Aorta (tissue), 5 donors: ENCODE measurements at places on chromosomes 16 and 17. TPM values are rescaled to one million over a fixed set of nuclear protein-coding genes. Genes with fewer than 3 reads are reported as not detected.
A peak's percentile ranks its signal among the peaks of the same experiment; 100 is the strongest.

GRCh38 chr16:85424260-85425073 lies 188.7 kb upstream of the GSE1 start:
- H3K36me3 ChIP-seq: no peaks in the 10 kb centered on the region
- H3K27me3 ChIP-seq: no peaks in the 10 kb centered on the region
- H3K4me3 ChIP-seq: no peak overlapping the region
- H3K4me1 ChIP-seq: no peaks in the 10 kb centered on the region
- peak; percentile 35 for DNase-seq
- no peak overlapping the region for H3K27ac ChIP-seq

DNA sequence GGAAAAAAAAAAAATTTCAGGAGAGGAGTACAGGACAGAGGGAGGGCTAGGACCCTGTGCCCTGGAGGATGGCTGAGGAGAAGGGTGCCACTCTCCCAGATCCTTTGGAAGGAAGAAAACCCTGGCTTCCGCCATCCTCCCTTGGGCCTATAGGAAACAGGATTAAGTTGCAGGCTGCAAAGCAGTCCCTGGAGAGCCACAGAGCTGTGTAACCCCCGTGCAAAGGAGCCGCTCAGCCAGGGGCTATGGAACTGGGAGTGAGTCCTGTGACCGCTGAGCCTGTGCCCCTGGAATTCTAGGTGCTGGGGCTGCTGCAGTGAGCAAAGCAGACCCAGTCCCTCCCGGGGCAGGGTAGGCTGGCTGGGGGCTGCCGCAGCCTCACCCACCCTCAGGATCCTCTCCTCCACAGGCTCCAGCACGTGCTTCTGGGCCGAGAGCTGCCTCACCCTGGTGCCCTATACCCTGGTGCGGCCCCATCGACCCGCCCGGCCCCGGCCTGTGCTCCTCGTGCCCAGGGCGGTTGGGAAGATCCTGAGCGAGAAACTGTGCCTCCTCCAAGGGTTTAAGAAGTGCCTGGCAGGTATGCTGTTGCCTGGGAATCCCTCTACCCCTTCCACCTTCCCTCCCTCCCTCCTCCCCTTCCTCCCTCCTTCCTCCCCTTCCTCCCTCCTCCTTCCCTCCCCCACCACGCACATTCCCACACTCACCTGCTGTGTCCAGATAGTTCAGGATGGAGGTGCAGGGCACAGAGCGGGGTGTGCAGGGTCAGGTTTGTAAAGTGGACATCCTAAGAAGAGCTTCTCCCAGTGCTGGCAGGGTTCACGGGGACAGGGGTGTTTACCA lies 15.3 kb downstream of the SGSH start:
- DNase-seq: no peak
- no peaks in the 10 kb centered on the region for H3K36me3 ChIP-seq
- no peak overlapping the region for H3K4me3 ChIP-seq

- no peaks in the 10 kb centered on the region for H3K27me3 ChIP-seq
- H3K4me3 ChIP-seq: no peak overlapping the region
- no peak for DNase-seq
- H3K36me3 ChIP-seq: no peaks in the 10 kb centered on the region
- H3K4me1 ChIP-seq: no peaks in the 10 kb centered on the region
These were observed 6.6 kb downstream of the ABCA5 start for GRCh38 chr17:69320210-69320907.

DNA sequence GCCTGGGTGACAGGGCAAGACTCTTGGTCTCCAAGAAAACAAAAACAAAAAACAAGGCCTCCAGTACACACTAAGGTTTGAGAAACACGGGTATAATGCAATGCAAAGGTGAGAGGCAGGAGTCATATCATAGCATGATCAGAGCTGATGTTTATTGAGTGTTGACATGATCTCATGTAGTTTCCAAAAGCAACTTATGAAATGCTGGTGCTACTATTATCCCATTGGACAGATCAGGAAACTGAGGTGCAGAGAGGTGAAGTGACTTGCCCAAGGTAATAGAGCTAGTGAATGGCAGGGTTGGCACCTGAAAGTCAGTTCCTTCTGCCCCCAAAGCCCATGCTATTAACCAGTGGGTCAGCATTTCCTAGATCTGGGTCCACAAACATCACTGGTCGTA lies 3.1 kb upstream of the NPIPB7 start:
- H3K4me3 ChIP-seq: no peak overlapping the region
- DNase-seq: no peak
- H3K36me3 ChIP-seq: peaks cover 8% of the 10 kb centered on the region
- H3K27ac ChIP-seq: no peak overlapping the region
- no peaks in the 10 kb centered on the region for H3K27me3 ChIP-seq

- no peaks in the 10 kb centered on the region for H3K36me3 ChIP-seq
- no peaks in the 10 kb centered on the region for H3K27me3 ChIP-seq
- H3K27ac ChIP-seq: no peak overlapping the region
- DNase-seq: no peak
- no peak overlapping the region for H3K4me3 ChIP-seq
- H3K4me1 ChIP-seq: no peaks in the 10 kb centered on the region
These were observed 209.0 kb downstream of the ZFHX3 start for GRCh38 chr16:72838951-72839350.

CYB5B gene
- 55.0 TPM for total RNA-seq

KCNJ16 gene
- total RNA-seq: not detected

CACNG4 gene
- not detected for total RNA-seq

RAD51D gene
- total RNA-seq: 14.8 TPM

LRRC36 gene
- not detected for total RNA-seq
